ENCODE measurements at places on chromosomes 16 and 17.

DNA sequence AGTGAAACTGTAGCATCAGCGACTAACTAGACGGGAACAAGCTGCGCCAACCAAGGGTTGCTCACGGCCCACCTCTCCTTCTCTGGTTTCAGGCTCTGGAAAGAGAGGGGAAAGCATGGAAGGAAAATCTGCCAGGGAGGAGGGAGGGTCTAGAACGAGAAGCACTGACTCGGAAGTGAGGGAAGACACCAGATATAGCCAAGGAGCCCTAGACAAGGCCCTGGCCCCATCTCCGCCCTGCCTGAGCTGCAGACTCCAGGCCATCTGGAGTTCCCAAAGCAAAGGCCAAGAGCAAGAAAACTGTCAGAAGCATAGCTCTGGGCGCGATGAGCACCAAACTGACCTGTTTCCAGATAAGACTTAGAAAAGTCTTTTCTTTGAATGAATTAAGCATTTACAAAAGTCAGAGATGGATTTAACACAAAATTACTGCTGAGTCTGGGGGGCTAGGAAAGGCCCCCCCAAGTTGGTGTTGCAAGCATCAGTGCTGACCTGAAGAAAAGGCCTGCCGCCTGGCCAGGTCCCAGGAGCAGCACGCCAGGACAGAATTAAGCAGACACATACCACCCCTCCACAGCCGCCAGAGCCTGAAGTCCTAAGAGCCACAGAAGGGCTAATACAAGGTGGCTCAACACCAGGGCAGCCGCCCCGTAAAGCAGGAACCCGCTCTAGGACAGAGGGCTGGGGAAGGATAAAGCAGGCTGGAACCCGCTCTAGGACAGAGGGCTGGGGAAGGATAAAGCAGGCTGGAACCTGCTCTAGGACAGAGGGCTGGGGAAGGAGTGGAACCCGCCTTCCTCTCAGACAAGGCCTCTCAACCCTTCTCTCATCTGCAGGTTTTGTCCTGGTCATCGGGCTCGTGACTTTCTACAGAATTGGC, 20.7 kb downstream of the TMEM204 start:
- no peak for DNase-seq

DNA sequence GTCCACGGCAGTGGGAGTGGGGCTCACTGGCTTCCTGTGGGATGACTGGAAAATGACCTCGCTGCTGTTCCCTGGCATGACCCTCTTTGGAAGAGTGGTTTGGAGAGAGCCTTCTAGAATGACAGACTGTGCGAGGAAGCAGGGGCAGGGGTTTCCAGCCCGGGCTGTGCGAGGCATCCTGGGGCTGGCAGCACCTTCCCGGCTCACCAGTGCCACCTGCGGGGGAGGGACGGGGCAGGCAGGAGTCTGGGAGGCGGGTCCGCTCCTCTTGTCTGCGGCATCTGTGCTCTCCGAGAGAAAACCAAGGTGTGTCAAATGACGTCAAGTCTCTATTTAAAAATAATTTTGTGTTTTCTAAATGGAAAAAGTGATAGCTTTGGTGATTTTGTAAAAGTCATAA, 7.8 kb upstream of the RNF213 start:
- peak; percentile 95 for DNase-seq

DNA sequence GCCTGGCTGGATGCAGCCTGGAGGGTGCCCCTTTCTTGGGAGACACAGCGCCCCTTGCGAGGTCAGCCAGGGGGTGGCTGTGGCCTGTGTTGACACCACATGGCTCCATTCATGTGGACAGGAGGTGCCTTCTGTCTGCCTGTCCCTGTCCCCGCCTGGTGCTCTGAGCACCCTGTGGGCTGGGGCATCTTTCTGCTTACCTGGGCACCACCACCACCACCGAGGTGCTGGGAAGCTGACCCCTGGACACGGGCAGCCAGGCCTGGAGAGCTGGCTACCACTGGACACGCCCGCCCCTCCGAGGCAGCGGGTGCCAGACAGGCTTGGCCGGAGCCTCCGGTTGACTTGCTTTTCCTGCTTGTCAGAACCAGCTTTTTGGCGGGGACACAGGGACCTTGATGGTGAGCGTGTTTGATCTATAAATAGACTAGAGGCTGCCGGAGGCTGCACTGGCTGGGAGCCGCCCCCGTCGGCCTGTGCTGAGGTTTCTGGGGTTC, 121.3 kb upstream of the GSE1 start:
- DNase-seq, result no peak

DNA sequence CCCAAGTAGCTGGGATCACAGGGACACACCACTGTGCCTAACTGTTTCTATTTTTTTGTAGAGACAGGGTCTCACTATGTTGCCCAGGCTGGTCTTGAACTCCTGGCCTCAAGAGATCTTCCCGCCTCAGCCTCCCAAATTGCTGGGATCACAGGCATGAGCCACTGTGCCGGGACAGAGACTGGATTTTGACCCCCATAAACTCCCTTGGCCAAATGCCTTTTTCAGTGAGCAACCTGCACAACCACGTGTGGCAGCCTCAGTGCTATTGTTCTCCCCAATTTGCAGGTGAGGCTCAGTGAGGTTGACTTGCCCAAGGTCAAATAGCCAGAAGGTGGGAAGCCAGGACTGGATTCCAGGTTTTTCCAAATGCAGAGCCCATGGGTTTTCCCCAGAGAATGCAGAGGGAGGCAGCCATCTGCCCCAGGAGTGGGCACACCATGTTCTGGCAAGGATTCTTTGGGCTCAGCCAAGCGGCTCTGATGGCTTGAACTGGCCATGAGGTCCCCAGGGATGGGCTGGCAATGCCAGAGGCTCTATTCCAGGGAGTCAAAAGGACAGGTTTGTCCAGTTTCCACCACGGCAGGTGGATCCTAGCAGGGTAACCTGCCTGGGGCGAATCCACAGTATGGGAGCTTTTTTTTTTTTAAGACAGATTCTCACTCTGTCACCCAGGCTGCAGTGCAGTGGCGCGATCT, 1.8 kb downstream of the IL27 start:
- DNase-seq, result no peak

DNA sequence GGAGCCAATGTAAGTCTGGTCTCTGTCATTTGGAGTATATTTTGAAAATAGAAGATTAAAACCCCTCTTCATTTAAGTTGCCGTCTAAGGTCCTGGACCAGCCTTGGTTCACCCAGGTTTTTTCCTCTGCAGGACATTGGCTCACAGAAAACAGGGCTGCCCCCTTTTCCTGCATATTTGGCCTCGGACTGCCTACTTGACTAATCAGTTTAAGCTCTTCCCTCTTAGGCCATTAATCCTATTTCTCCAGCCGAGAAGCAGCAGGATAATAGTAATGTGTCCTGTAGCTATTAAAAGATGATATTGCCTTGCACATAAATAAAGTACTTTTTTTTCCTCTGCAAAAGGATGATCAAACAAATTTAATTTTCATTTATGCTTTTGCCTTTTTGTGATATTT, 52.1 kb downstream of the PRKCA start:
- no peak for DNase-seq

- DNase-seq, result no peak
These were observed 14.5 kb downstream of the CD300LB start for GRCh38 chr17:74516561-74517328.

DNA sequence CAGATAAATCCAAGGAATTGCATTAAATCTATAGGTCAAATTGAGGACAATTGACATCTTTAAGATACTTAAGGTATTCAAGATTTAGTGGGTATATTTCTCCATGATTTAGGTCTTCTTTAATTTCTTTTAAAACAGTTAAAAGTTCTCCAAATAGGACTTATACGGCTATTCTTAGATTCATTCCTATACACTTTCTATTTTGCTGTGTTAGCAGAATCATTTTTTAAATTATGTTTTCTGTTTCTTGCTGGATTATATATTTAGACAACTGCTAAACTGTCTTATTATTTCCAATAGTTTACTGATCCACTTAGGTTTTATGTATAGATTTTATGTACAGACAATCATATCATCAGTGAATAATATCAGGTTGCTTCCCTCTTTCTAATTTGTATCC, 226.1 kb upstream of the AXIN2 start:
- DNase-seq, result no peak

DNA sequence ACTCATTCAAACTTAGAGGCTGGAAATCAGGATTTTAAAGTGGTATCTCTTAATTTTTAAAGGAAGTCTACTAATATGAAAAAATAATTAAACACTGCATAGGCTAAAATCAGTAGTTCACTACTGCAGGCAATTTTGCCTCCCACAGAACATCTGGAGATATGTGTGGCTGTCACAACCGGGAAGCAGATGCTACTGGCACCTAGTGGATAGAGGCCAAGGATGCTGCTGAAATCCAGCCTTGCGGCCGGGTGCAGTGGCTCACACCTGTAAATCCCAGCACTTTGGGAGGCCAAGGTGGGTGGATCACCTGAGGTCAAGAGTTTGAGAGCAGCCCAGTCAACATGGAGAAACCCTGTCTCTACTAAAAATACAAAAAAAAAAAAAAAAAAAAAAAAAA, 473.9 kb downstream of the XYLT1 start:
- DNase-seq, result no peak

- DNase-seq, result no peak
These were observed 256.9 kb upstream of the SALL1 start for GRCh38 chr16:51407921-51408320.

DNA sequence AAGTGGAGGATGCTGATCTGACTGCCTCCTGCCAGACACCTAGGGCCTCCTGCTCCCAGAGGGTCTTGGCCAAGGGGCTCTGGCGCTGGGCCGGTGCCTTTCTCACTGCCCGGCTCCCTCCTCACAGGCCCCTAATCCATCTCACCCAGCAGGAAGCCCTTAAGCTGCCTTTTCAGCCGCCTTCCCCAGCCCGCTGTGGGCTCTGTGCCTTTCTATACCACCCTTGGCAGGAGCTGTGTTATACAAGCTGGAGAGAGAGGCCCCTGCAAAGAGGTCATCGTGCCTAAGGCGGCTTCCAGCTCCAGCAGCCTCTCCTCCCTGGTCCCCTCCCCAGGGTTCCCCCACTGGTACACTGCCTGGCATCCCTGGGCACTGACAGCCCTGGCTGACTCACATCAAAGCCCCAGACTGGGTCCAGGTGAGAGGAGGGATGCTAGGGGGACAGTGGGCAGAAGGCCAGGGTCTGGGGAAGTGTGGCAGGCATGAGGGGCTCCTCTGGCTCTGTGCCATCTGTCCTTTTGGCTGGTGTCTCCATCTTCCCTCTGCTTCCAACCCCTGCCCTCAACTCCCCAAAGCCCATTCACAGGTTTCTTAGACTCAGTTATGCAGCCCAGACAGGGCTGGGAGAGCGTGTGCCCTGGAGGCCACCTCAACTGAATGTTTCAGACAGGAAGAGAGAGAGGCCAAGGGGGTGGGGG, 15.3 kb upstream of the FZD2 start:
- no peak for DNase-seq

- peak; percentile 11 for DNase-seq
These were observed 38.4 kb upstream of the INTS2 start for GRCh38 chr17:61966191-61966590.

GRCh38 chr17:48925251-48925990, 17.2 kb downstream of the UBE2Z start:
- DNase-seq, result no peak

DNA sequence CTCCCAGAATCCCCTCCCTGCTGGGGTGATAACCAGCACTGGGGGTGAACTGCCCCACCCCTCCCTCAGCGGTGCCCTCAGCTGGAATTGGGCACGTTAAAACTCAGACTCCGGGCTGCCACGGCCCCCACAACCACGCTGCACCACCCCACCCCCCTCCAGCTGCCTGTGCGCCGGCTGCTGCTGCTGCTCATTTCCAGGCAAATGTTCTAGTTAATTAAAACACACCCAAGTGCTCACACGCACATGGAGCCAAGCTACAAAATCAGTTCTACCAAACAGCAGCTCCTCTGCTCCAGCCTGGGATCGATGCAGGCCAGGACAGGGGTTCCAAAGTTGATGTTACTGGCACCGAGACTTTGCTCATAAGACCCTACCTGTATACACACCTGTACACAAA, 180.5 kb downstream of the ZNF423 start:
- DNase-seq, result no peak

Data from left lung (tissue), 14 donors.